ENCODE measurements at places on chromosomes 2 and 18. TPM values are rescaled to one million over a fixed set of nuclear protein-coding genes. Genes with fewer than 3 reads are reported as not detected.

The VSNL1 gene
- not detected for total RNA-seq

The UGT1A1 gene
- not detected for total RNA-seq

The CXCR4 gene
- 17.2 TPM for total RNA-seq

The POTEF gene
- total RNA-seq = under 0.01 TPM

The IL18R1 gene
- total RNA-seq = 1.00 TPM

The LINC00305 gene
- not detected for total RNA-seq

The PTPRN gene
- total RNA-seq = not detected

The MRO gene
- total RNA-seq = not detected

The SUMO1 gene
- 96.6 TPM for total RNA-seq

The EMX1 gene
- not detected for total RNA-seq

The CAPN13 gene
- not detected for total RNA-seq

The SLC14A1 gene
- total RNA-seq = not detected

The PLEKHH2 gene
- 0.13 TPM for total RNA-seq

The ZNF516 gene
- total RNA-seq = 6.3 TPM

The EGR4 gene
- not detected for total RNA-seq

The SLC25A52 gene
- total RNA-seq = not detected

The IL1F10 gene
- not detected for total RNA-seq

The OTOS gene
- not detected for total RNA-seq

The ZNF519 gene
- 2.2 TPM for total RNA-seq

The IDH1 gene
- total RNA-seq = 105 TPM

The SCTR gene
- total RNA-seq = not detected

The FASTKD1 gene
- total RNA-seq = 17.4 TPM

The SERPINB3 gene
- not detected for total RNA-seq

The WDR35 gene
- total RNA-seq = 5.4 TPM

The DPP4 gene
- 20.2 TPM for total RNA-seq

The SPIRE1 gene
- total RNA-seq = 23.2 TPM

The CLEC4F gene
- total RNA-seq = 0.10 TPM

The CABYR gene
- total RNA-seq = 6.4 TPM

The ZNF385B gene
- not detected for total RNA-seq

The ZNF521 gene
- 18.1 TPM for total RNA-seq

The RAB27B gene
- total RNA-seq = under 0.01 TPM

The TTN gene
- total RNA-seq = 4.7 TPM

The DSG4 gene
- not detected for total RNA-seq

The HOXD9 gene
- total RNA-seq = 13.6 TPM

The NGEF gene
- total RNA-seq = 0.53 TPM

The ACSL3 gene
- 95.2 TPM for total RNA-seq

The SERPINB4 gene
- not detected for total RNA-seq

The CROCC2 gene
- not detected for total RNA-seq

The PAX3 gene
- not detected for total RNA-seq

The ACADL gene
- total RNA-seq = not detected

The C2orf66 gene
- total RNA-seq = not detected

The GYPC gene
- total RNA-seq = 125 TPM

The EML6 gene
- total RNA-seq = 0.89 TPM

The CRYGD gene
- total RNA-seq = not detected

The REG3G gene
- not detected for total RNA-seq

All from mammary microvascular endothelial cell (primary cell).